Skeletal muscle cell (primary cell): ENCODE measurements at places on chromosomes 4 and X.
A peak's percentile ranks its signal among the peaks of the same experiment; 100 is the strongest.

DNA sequence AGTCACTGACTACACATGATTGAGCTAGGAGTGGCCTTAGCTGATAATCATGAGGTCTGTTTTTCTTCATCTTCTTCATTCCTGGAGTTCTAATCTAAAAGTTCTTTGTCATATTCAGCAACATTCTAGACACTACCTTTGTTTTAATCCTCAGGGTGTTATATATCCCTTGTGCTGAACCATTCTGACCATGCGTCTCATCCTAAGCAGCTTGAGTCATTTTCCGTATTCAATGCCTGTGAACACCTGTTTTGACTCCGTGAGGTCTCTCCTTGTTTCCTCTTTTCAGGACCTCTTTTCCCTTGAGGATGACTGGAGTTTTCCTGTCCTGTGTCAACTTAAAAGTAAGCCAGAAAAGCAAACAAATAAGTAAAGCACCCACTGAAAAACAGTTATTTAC lies 597.9 kb downstream of the GBA3 start:
- no peak for DNase-seq

GRCh38 chrX:154063234-154063633 lies 34.3 kb downstream of the MECP2 start:
- DNase-seq = no peak

GRCh38 chrX:72143609-72143907 lies 11.8 kb upstream of the RTL5 start:
- DNase-seq = no peak

- DNase-seq = no peak
Measured at GRCh38 chr4:48967101-48967500, 19.0 kb upstream of the CWH43 start.

GRCh38 chr4:122967231-122967630 lies 44.8 kb upstream of the NUDT6 start:
- DNase-seq = no peak

GRCh38 chr4:55078987-55079386 lies 46.4 kb downstream of the KDR start:
- DNase-seq = peak; percentile 54

DNA sequence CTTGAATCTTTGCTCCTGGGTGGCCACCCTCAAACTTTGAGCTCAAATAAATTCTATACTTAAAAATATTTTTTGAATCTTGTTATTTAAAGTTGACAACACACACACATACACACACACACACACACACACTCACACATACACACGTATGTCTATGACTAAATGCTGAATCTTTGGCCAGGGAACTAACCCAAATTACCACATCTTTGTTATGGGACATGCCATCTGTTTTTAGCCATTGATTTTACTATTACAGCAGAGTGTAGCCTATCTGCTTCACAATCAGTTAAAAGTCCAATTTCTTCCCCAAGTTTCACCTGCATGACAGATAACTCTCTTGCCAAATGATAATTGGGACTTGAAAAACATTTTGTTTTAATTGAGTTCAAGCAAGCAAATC lies 45.0 kb upstream of the USP46 start:
- peak; percentile 24 for DNase-seq

DNA sequence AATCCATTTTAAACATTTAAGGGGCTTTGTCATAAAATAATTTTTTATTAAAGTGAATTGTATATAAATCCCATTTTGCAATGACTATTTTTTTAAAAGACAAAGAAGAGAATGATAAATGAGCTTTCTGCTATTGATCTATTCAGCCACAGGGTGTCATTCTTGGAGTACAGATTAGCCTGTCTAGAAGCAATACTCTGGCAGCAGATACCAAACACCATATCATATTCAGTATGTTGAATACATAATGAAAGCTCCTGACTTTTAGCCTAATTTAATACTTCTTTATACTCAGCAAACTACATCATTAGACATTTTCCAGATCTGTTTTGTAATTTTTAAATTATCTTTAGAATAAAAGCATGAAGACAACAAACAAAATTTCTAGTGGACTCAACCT lies 496.3 kb downstream of the PDGFC start:
- DNase-seq = no peak

DNA sequence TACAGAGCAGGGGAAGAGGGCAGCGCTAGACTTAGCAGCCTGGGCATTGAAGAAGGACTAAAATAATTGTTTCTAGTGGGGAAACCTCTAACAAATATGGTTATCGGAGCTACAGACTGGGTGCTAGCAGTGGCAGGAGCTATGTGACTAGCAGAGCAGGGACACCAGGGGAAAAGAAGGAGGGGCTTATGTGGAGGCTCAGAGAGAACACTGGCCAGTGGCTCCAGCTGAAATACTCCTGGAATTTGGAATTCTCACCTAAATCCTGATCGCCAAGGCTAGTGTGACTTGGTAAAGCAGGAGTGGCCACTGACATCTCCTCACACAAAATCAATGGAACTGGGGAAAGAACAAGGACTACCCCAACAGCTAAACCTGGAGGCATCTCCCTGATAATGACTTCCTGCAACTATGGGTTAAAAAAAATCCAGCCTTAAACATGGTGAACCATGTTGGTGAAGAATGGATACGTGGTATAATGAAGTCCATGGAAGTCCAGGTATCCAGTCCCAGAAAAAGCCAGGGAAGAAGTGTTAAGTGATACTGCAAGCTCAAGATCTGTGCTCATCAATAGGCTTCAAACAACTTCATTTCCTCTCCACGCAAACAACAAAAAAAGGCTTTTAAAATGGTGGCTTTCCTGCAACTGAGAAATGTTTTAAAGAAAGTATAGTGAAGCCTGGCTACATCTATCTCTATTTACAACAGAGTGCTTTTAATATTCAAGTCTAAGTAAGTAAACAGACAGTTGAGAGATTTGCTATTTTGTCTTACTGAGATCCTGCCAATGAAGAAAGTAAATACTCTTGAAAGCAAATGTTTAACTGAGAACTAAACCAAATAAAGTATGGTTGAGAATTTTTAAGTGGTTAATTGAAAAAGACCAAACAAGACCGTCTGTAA lies 1.8 kb downstream of the TAPT1 start:
- no peak for DNase-seq

GRCh38 chr4:14827111-14827510 lies 175.2 kb upstream of the CPEB2 start:
- peak; percentile 8 for DNase-seq

DNA sequence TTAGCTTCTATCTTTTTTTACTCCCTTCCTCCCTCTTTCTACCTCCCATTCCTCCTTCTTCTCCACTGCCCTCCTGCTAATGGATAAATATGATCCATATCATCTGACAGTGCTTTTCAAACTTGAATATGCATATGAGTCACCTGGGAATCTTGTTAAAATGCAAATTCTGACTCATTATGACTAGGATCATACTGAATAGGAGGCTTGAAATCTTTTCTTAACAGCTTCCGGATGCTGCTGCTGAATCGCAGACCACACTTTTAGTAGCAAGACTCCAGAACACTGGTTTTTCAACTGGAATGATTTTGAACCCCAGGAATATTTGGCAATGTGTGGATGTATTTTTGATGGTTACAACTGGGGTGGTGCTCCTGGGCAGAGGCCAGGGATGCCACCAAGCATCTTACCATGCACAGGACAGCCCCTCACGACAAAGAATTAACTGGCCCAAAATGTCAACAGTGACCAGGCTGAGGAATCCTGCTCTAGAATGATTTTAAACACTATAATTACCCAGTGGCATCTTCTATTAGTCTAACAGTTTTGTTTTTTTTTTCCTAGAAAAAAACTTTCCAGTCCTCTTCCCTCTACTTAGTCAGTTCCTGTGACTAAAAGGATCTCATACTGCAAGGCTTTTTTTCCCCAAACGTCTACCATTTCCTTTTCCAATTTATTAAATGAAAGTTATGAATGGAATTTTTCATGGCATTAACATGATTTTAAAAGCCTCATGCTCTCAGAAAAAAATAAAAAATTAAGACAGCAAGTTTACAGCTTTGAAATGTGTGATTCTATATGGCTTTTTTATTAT lies 10.6 kb upstream of the PYURF start:
- peak; percentile 69 for DNase-seq

- DNase-seq = no peak
Measured at GRCh38 chr4:160265836-160266235, 1163.0 kb downstream of the RAPGEF2 start.

DNA sequence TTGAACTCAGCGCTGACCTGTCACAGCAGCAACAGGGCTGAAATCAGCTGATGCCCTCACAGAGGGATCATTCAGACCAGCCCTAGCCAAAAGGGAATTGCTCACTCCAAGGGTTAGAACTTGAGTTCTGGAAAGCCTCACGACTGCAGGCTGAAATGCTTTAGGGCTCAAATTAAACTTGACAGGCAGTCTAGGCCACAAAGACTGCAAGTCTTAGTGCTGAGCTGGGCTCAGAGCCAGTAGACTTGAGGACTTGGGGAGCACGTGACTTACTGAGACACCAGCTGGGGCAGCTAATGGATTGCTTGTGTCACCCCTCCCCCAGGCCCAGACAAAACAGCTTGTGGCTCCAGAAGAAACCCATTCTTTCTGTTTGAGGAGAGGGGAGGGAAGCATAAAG lies 119.0 kb upstream of the SLC6A14 start:
- peak; percentile 49 for DNase-seq
